ENCODE measurements at places on chromosomes 7 and 10. TPM values are rescaled to one million over a fixed set of nuclear protein-coding genes. Genes with fewer than 3 reads are reported as not detected.

DNA sequence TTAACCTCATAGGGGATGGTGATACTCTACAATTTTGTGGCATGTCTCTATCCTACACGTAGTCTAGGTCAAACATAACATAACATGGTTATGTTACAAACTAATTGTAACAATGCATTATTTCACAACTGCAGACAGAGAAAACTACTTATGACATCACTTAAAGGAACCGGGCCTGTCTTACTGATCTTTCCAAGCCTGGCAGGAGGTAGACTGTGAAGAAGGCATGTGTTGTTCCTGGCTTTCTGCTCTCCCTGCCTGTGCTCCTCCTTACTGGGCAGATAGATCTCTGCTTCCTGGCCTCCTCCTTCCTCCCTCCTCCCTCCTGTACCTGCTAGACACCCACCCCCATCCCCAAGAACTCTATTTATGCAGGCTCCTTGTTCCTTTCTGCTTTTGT is 5.4 kb downstream of the CACNB2 start:
- DNase-seq = no peak

- DNase-seq = no peak
Measured at GRCh38 chr7:49088017-49088416, 163.7 kb downstream of the CDC14C start.

- DNase-seq = no peak
Measured at GRCh38 chr7:136133551-136133950, 156.4 kb upstream of the MTPN start.

GRCh38 chr10:114486938-114487814 is 82.9 kb upstream of the AFAP1L2 start:
- no peak for DNase-seq

DNA sequence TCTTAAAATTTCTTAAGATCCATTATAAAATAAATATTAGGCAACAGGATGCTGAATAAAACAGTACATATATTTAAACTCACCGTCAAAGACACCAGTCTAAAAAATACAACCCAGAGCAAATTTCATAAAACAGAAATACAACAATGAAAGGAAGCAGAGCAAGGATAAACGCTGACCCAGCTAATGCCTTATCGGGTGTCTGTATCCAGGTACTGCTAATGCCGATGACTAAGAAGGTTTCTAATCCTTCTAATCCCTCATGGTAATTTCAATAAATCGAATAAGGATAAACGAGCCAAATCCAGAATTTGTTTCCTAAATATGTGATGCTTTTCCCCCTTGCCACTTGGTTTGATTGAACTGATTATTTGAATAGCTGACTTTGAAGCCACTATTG is 1.7 kb downstream of the HYCC1 start:
- no peak for DNase-seq

Gene OLAH
- total RNA-seq = 0.22 TPM

DNA sequence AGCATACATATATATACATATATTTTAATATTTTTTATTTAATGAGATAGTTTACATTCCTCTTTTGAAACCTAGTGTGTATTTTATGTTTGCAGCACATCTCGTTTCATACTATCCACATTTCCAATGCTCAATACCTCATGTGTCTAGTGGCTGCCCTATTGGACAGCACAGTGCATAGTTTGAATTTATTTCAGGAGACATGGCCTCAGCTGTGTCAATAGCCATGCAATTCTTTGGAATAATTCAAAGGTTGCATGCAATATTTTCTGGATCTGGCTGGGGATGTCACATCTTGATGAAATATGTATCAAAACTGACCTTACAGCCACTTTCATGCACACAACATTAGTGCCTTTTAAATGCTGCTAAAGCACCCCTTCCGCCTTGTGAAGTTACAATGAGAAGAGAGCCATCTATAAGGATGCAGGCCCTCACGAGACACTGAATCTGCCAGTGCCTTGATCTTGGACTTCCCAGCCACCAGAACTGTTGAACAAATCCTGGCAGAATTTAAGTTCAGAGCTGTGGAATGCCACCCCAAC is 13.0 kb downstream of the FGFBP3 start:
- no peak for DNase-seq

- no peak for DNase-seq
Measured at GRCh38 chr7:158186864-158187693, 400.5 kb downstream of the PTPRN2 start.

Gene KNDC1
- total RNA-seq = not detected

- no peak for DNase-seq
Measured at GRCh38 chr7:90596671-90597562, 796 bp downstream of the CDK14 start.

DNA sequence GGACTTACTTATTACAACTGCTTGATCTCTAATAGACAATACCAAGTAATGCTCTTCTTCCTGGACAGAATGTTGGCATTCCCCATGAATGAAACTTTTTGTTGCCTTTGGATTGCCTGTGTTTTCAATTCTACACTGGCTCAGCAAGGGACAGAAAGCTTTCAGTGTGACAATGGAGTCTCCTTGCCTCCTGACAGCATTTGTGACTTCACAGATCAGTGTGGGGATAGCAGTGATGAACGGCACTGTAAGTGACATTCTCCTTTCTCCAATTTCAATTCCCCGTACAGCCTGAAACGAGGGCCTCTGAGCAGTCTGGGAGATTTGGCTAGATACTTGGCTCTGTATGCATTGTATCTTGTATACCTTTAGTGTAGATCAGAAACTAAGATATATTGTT is 290 bp downstream of the MALRD1 start:
- DNase-seq = no peak

DNA sequence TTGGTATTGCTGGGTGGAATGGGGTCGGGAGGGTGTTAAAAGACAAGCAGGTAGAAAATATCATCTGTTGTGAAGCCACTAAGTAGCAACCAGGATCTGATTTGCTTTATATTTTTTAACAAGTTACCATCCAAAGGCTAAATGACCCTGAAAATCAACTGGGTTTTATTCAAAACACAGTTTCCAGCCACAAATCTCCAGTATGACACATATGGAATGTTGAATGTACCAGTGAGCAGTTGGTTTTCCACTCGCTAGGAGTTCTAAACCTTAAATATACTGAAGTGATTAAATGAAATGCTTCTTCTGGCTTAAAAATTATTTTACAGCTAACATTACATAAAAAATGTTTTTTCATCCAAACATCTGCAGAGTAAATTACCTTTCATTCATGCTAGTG is 112.5 kb downstream of the PDE1C start:
- DNase-seq = no peak

- DNase-seq = no peak
Measured at GRCh38 chr7:110856704-110857103, 234.2 kb upstream of the LRRN3 start.

Gene CCDC136
- total RNA-seq = 4.9 TPM

- no peak for DNase-seq
Measured at GRCh38 chr7:68238204-68238805, 1241.7 kb downstream of the TYW1 start.

- no peak for DNase-seq
Measured at GRCh38 chr7:124996778-124997177, 67.2 kb upstream of the POT1 start.

GRCh38 chr7:48426966-48427555 is 255.8 kb downstream of the ABCA13 start:
- DNase-seq = no peak

DNA sequence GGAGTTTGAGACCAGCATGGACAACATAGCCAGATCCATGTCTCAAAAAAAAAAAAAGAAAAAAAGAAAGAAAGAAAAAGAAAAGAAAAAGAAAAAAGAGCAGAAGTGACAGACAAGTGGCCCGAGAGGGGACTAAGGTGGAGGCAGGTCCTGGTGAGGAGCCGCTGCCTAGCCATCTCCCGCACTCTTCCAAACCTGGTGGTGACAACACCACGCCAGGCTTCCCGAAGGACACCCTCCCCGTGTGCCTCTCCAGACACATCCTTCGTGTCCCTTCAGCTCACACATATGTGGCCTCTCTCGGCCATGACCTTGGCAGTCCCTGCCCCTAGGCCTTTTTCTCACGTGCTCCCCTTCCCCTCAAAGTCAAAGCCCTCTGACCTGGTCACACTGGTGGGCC is 36.4 kb downstream of the IFT22 start:
- DNase-seq = no peak

Gene HOXA1
- total RNA-seq = 0.14 TPM

Gene ENKUR
- not detected for total RNA-seq

DNA sequence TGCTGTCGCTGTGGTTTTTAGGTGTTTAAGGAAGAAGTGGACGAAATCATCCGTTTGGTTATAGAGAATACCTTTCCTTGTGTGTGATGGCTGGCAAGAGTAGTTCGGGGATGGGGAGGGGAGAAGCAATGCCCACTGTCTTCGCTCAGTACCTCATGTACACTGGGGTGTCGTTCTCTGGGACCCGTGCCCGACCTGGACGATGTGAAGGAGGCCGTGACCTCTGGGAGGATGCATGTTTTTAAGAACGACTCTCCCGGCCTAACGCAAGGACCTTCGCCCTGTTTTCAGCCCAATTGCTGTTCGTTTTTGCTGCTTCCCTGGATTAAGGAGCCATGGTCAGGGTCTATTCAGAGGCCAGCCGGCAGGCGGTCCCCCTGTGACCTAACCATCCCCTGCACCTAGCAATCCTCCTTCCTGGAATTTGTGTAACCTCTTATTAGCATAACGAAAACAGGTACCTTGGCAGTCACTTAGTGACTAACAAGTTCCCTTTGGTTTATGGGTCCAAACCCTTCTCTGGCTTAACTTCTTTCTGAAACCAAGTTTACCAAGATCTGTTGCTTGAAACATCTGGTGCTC is 1.3 kb downstream of the NFE2L3 start:
- no peak for DNase-seq

DNA sequence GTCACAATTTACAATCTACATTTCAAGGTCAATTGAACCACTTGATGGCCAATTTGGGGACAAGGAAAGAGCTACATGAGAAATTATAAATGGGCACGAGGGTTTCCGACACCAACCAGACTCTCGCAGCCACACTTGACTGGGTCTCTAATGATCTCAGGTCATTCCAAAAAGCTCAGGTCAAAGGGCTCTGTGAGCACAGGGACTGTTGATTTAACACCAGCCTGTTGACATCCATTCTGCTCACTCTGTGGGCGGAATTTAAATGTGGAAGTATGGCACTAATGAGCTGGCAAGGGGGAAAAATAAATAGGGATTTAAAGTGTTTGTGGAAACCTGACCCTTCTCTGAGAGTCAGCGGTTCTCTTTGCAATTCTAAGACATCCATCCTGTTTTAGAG is 810.7 kb upstream of the AUTS2 start:
- DNase-seq = no peak

GRCh38 chr10:99353182-99353581 is 24.0 kb downstream of the CNNM1 start:
- DNase-seq = no peak

GRCh38 chr10:74179111-74179710 is 28.2 kb downstream of the ADK start:
- no peak for DNase-seq

Gene PHKG1
- 11.5 TPM for total RNA-seq

- no peak for DNase-seq
Measured at GRCh38 chr10:93173967-93174845, 100.5 kb downstream of the CYP26A1 start.

Gene RABGEF1
- total RNA-seq = 20.1 TPM

Gene AFAP1L2
- total RNA-seq = 0.36 TPM

DNA sequence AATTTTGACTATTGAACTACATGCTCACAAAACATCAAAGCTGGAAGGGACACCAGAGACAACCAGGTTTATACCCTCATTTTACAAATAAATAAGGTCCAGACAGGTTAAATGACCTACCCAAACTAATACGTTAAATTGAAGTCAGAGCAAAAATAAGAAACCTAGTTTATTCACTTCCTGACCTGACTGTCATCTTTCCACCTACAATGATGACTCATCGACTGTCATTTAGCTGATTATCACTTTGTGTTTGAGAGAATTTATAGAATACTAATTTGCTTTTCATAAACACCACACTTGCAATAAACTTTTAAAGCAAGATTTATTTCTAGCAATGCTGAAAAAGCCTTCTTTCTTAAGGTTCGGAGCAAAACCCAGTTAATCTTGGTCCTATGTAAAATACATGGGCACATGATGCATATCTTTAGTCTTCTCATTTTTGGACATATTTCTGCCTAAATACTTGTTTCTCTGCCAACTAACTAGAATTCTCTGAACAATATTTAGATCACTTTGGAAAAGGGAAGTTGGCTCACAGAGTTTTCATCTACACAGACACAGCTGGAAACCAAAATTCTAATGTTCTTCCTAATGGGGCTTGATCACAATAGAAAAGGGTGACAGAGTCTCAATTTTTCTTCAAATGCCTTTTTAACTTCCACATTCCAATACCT is 16.7 kb upstream of the LRRN3 start:
- no peak for DNase-seq

- no peak for DNase-seq
Measured at GRCh38 chr7:92276460-92276864, 30.7 kb downstream of the ANKIB1 start.

GRCh38 chr10:101939008-101939648 is 95.5 kb upstream of the KCNIP2 start:
- DNase-seq = no peak

GRCh38 chr7:138299066-138299465 is 161.0 kb upstream of the TRIM24 start:
- no peak for DNase-seq

- DNase-seq = no peak
Measured at GRCh38 chr7:98992076-98992475, 113.7 kb downstream of the TRRAP start.

Gene TSC22D4
- total RNA-seq = 36.5 TPM

Gene ANXA8L1
- not detected for total RNA-seq

Gene MAD1L1
- 160 TPM for total RNA-seq

Gene TBXAS1
- 6.0 TPM for total RNA-seq

DNA sequence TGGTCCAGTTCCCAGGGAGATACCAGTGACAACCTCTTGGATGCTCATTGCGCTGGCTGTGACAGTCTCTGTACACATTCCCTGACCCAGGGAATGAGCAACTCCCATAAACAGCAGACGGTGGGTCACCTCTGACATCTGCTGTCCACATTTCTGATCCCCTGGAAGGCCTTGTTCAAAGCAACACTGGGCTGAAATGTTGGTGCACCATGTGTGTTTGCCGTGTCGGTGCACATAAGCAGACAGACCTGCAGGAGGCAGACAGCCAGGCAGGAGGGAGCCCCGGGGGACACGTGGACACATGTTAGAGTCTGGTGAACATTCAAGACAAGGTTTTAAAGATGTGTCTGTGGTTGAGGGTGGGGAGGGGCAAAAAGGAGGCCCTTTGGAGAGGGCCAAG is 254.9 kb downstream of the PLXNA4 start:
- DNase-seq = no peak

- DNase-seq = no peak
Measured at GRCh38 chr10:94239696-94240095, 123.0 kb downstream of the NOC3L start.

Gene TCTN3
- total RNA-seq = 18.6 TPM

GRCh38 chr7:42959549-42959948 is 27.4 kb downstream of the MRPL32 start:
- DNase-seq = no peak

DNA sequence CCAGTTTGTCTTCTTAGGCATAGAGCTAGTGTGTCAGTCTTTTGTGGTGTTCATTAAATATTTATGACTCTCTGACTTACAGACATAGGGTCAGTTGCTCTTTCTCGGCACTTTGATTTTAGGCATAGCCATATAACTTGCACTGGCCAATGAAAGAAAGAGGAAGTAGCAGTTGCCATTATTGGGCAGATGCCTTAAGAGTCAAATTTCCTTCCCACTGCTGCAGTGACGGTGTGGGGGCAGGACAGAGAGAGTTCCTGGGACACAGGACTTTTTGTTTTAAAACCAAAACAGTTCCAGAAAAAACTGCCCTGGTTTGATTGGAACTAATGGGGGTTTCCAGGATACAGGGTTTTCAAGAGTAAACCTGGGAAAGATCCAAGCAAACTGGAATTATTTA is 60.2 kb upstream of the PHF14 start:
- no peak for DNase-seq

Gene NPTX2
- not detected for total RNA-seq

GRCh38 chr7:30646154-30646553 is 36.1 kb downstream of the CRHR2 start:
- no peak for DNase-seq

Measured in CD4-positive, alpha-beta T cell (primary cell).